Stimulated activated CD4-positive, alpha-beta T cell treated with anti-CD3 and anti-CD28 coated beads, Interleukin-1b, Interleukin-23, amount 100 ng/mL, for 1 hour (primary cell): ENCODE measurements at places on chromosomes 12 and 14.

DNA sequence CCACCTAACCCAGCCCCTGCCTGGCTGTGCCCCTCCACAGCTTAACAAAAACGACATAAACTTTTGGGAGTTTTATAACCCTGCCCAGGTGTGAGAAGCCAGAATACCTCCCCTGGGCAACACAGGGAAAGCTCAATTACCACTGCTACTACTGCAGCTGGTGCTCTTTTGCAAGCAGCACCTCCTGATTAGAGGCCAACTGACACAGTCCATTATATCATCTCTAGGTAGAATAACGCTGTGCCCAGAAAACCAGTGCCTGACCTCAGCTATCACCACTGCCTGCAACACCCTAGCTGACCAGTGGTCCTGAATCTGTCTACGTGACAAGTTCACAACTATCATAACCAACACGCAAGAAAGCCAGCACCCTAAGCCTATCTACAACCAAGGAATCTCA is 34.2 kb downstream of the MDM1 start:
- DNase-seq, result no peak

DNA sequence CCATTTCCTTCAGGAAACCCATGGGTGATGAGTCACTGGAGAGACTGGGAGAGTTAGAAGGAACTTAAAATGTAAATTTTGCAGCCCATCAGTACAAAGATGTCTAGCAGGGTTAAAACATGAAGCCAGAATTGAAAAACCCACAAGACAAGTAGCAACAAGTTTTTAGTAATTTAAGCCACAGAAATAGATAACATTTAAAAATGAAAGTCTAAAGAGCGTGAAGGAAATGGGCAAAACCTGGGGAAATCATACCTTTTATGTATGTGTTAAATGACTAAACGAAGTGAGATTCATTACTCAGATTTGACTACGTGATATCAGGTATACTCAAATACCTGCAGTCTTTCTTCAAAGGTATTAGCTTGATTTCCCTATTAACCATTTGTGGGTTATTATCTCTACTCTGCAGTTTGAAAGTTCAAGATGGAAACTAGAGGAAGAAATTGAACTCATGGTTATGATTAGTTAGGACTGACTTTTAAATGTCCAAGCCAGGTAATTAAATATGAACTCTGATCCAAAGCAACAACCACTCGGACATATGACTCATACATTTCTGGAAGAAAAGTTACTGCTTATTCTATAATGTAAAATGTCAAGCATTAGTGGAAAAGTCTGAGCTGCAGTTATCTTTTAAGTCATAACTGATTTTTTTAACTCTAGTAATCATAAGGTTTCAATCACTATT is 84.1 kb downstream of the ITPR2 start:
- DNase-seq, result no peak

DNA sequence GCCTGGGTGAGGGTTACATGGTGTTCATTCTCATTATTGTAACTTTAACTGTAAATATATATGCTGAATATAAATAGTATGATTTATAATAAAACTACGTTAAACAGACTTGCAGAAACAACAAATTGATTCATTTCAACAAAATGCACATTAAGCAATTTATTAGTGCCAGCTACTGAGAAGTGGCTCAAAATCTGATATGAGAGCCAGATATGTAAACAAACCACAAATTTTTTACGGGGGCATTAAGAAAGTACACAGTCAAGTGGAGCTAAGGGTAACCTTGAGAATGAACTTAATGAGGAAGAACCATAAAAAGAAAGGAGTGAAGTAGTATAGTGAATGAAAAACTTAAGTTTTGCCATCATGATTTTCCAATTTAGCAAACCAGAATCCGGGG is 40.3 kb downstream of the CEP128 start:
- DNase-seq, result no peak

GRCh38 chr14:63759456-63759855 is 31.6 kb upstream of the SGPP1 start:
- DNase-seq, result no peak

DNA sequence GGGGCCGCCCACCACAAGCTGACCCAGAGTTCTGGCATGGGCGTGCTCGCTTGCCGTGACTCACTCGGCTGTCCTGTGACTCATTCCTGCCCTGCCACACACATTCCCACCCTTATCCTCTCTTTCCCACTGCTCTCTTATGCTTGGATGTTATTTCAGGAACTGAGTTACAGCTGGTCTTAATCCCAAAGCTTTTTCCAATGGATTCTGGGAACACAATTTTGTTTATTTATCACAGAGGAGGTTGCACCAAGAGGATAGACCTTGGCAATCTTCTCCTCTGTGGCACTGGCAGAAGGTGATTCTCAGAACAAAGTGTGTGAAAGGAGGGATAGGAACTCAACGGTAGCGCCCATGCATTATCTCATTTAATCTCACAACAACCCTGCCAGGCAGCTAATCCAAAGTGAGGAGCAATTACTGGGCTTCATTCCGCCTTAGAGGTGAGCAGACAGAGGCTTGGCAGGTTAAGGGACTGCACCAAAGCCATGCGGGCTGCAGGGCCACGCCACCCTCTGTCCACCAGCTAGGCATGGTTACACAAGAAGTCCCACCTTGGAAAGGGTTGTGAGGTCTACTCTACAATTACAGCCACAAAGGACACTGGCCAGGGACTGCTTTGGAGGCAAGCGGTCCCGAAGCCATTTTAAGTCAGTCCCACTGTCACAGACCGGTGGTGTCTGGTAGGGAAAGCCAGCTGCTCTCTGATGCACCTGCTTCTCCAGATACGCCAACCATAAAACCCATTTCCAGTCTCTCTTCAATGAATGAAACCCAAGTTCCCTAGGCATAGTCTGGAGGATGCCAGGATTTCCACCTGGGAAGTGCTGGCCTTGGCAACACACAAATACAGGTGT is 32.9 kb downstream of the SYNE3 start:
- DNase-seq, result no peak

- no peak for DNase-seq
Observed at GRCh38 chr12:65602610-65603295, 221.5 kb upstream of the HMGA2 start.

GRCh38 chr12:69430942-69431590 is 39.1 kb upstream of the FRS2 start:
- no peak for DNase-seq

DNA sequence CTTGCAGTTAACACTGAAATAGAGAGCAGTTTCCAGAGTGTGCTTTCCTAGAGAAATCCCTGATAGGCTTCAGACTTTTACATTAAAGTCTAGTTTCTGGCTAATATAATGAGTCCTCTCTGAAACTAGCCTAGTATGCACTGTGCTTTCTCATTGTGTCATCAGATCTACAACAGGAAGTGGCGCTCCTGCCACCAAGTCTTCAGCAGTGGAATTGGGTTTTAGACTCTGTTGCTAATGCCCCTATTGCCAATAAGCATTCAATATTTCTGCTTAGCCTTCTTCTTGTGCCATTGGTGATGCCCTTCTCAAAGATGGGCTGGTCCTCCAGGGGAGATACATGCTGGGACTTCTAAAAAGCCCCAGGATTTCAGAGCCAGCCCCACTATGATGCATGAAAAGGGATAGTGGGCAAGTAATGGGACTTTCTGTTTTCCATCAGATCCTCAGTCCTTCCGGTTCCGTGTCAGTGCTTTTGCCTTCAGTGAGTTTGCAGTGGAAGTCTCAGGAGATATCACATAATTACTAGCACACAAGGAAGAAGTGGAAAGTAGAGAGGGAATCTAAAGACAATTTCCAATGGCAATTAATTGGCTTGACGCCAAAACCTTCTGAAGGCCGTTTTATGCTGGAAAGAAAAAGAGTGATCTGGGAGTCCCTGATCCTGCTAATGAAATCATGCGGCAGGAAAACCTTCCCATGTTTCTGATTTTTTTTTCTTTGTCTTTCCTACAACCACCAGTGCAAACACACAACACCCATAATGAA is 50.0 kb downstream of the SSPN start:
- DNase-seq, result no peak

- no peak for DNase-seq
Observed at GRCh38 chr12:34126805-34127204, 104.5 kb downstream of the ALG10 start.

- DNase-seq, result no peak
Observed at GRCh38 chr12:25017336-25017735, 68.4 kb upstream of the BCAT1 start.

- DNase-seq, result no peak
Observed at GRCh38 chr12:55469291-55469690, 647 bp downstream of the OR6C70 start.

GRCh38 chr14:94581127-94581999 is at the start of gene SERPINA5:
Gene SERPINA5, plus strand, starts transcription at chr14:94581426. Its CDS starts 5,937 bp downstream, at chr14:94587363.
- DNase-seq, result no peak

DNA sequence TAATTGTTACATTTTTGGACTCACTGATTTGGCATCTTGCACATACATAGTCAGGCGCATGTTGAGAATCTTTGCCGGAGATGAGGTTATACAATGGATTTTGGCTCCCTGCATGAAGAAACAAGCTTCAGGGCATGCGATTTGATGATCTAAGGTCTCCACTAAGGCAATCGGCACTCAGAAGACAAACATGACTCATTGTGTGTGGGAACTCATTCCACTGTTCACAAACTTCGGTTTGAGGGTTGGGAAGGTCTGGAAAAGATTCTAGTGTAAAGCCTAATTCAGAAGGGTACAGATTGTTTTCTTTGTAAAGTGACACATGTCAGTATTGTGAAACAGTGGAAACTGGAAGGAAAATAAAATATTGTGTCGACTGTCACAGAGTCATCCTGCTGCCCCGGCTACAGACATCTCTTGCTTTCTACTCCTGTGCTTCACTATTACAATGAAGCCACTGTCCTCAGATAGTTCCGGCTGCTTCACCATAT is 192.6 kb upstream of the HMGA2 start:
- DNase-seq, result no peak

GRCh38 chr12:2387103-2387834 is 334.5 kb downstream of the CACNA1C start:
- no peak for DNase-seq

- DNase-seq, result no peak
Observed at GRCh38 chr12:27970401-27971120, 2.0 kb downstream of the PTHLH start.

DNA sequence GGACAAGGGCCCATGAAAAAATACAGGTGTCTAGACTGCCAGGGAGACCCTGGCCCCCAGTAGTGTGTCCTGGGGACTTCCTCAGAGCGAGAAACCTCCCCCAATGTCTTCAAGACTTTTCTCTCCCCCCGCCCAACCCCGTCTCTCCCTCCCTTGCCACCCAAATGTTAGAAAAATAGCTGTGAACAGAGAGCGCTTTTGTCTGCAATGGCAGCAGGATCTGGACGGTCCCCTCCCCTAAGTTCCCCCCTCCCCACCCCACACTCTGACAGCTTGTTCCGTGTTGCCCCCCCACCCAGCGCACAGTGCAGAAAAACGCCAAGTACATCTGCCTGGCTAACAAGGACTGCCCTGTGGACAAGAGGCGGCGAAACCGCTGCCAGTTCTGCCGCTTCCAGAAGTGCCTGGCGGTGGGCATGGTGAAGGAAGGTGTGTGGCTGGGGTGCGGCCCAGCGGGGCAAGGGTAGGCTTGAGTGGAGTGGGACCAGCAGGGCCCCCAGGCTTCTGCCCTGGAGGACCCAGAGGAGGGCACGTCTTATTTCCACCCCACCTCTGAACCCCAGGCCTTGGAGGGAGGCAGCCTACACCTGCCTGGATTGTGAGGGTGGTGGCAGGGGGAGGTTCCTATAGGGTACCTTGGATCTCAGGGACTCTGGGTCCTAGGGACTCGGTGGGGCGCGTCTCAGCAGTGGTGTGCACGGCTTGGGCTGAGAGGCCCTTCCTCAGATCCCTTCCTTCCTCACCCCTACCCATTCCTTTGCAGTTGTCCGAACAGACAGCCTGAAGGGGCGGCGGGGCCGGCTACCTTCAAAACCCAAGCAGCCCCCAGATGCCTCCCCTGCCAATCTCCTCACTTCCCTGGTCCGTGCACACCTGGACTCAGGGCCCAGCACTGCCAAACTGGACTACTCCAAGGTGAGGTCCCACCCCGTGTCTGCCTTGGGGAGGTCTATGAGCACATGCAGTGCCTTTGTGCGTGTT is 4.8 kb downstream of the NR4A1 start:
- DNase-seq, result no peak

DNA sequence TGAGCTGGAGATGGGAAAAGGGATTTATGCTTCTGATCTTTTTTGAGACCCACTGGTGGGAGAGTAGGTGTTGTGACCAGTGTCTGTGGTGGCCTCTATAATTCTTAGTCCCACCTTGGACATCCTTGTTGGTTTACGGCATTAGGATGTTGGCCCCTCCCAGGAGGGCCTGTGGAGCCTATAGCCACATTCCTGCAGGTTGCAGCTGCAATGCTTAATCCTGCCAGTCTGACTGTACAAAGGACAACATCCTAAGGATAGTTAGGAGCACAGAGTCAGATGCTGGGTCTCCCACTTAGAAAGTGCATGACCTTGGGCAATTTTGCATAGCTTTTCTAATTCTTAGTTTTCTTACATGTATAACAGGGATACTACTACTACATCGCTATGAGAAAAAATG is 150.9 kb upstream of the SLC38A2 start:
- no peak for DNase-seq

GRCh38 chr12:84912198-84913128 is at the start of gene SLC6A15:
Gene SLC6A15, minus strand, starts transcription at chr12:84912799. Its CDS starts 20,679 bp downstream, at chr12:84892120.
- DNase-seq, result no peak

- no peak for DNase-seq
Observed at GRCh38 chr12:9103050-9103849, 12.5 kb downstream of the A2M start.

- no peak for DNase-seq
Observed at GRCh38 chr12:44873898-44874297, 2.2 kb downstream of the NELL2 start.

DNA sequence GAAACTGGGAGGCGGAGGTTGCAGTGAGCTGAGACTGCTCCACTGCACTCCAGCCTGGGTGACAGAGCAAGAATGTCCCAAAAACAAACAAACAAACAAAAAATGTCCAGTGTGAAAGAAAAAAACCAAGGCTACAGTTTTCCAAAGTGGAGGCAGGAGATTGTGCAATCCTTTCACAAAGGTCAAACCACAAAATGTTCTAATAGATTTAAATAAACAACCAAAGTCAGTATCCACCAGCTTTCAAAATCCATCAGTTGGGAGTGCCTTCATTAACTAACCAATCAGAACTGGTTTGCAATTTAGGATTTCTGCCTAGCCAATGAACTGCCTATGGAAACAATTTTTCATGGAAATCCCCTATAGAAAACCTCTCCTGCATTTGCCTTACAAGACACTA is 52.3 kb upstream of the TRIM9 start:
- DNase-seq, result no peak

DNA sequence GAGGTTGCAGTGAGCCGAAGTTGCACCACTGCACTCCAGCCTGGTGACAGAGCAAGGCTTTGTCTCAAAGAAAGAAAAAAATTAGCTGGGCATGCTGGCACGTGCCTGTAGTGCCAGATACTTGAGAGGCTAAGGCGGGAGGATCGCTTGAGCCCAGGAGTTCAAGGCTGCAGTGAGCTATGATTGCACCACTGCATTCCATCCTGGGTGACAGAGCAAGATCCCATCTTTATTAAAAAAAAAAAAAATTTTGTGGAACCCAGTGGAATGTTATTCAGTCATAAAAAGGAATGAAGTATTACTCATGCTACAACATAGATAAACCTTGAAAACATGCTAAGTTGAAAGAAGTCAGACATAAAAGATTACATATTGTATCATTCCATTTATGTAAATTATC is 8.3 kb upstream of the ERBB3 start:
- DNase-seq, result no peak

- DNase-seq, result no peak
Observed at GRCh38 chr14:22539831-22540230, 49.2 kb downstream of the DAD1 start.
